ENCODE measurements at places on chromosomes 2 and 18.

GRCh38 chr18:9115984-9116383 lies 13.5 kb downstream of the NDUFV2 start:
- no peak for DNase-seq

DNA sequence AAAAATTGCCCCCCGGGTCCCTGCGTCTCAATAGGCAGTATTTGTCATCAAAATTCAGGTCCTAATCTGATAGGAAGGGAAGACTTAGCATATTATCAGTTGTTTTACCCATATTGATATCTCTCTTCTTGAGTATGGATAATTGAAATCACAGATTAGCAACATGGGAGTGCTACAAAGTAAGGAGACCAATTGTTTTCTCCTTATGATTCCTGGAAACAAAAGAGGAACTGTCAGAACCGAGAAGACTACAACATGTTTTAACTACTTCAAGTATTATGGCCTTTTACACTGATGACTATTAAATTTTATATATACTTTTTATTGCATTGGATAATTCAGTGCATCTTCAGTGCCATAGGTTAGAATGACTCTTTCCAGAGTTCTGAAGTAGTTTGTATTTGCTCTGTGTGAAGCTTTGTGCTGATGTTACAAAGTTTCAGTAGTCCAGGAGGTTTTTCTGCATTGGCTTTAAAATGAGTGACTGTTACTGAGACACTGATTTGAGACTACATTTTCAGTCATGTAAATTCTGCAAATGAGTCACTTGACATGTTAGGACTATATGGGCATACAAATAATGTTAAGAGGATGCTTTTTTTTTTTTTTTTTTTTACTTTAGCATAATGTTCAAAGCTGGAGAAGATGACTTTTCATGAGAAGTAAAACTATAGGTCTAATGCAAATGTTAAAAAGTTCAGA lies 19.7 kb upstream of the TLK1 start:
- no peak for DNase-seq

GRCh38 chr2:67066782-67067181 lies 330.4 kb upstream of the ETAA1 start:
- DNase-seq = no peak

GRCh38 chr2:53632714-53633113 lies 134.9 kb upstream of the CHAC2 start:
- no peak for DNase-seq

DNA sequence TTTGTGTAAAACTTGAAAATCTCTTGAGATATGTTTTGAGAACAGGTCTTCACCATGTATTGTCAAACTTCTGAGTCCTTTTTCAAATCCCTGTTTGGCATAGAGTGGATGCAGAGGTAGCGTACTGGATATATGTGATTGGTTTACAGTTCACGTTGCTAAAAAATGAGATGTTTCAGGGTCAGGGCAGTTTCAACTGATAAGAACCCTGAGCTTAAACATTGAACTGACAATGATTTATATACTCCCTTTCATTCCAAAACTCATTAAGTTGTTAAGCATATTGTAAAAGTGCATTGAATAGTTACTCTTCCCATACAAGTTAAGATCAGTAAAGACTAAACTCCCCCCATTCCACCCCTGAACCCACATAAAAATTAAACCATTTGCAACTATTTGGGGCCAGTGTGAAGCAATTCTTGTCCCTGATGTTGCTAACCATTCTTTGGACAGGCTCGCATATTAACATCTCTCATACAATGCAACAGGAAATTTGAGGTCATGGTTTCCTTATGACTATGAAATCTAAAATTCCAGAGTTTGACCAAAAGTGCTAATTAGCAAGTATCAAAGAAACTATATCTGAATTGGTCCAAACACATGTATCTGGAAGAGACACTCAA lies 470.9 kb upstream of the ACVR2A start:
- no peak for DNase-seq

DNA sequence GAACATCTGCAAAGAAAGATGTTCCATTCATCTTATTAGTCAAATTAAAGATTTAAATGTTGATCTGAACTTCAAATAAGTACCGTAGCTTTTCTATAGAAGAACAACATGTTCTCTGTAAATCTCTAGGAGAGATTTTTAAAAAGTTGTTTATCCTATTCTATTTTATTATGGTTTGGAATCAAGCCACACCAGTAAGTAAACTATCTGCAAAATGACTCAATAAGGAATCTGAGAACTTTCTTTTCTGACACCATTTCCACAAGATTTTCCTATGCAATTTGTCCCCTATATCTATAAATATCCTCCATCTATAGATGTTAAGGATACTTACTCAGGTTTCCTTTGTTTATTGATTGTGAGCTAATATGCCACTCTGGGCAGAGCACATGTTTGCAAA lies 736.6 kb downstream of the CBLN2 start:
- no peak for DNase-seq

DNA sequence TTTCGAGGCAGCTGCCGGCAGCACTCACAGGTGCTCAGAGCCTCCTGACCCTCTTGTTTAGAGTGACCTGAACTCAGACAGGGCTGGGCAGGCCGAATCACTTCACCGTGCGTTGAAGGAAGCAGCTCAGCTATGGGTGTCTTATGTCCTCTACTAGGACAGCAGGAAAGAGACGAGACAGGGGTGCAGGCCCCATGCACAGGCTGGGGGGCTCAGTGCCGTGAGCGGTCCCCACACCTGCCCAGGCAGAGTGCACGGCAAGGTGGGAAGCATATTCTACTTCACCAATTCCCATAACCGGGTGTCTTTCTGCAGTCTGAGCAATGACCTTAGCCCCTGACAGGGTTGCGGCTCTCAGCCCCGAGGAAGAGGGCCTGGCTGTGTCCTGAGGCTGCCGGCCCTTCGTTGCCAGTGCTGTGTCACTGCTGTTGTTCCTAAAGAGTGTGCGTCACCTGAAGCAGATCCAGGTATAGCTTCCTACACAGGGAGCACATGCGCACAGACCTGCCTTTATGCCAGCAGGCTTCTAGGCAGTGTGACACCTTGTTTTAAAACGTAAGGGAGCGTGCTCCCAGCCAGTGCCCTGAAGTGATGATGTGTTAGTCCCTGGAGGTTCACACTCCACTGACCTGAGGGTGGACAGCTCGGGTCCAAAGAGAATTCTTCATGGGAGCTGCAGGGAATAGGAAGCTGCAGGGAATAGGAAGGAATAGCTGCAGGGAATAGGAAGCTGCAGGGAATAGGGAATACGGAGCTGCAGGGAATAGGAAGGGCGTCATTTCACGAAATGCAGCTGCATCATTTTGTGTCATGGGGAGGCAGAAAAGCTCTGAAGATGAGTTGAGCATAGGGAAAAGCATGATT lies 207.9 kb upstream of the SALL3 start:
- no peak for DNase-seq

- no peak for DNase-seq
These were observed 672.8 kb upstream of the ID2 start for GRCh38 chr2:8009010-8009597.

DNA sequence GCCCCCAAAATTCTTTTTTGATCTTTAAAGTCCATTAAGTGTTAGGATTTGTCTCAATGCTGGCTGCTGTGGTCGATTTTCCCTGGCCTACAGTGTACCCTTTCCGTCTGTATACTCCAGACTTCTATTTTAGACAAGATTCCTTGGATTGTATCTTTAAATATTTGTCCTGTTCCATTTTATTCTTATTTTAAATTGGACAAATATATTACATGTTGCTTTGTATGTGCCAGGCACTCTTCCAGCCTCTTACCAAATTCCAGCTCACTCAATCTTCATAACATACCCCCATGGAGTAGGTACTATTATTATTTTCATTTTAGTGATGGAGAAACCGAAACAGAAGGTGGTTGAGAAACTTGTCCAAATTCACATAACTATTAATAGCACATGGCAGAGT lies 58.1 kb downstream of the VWA3B start:
- no peak for DNase-seq

- no peak for DNase-seq
These were observed 272.0 kb upstream of the DSEL start for GRCh38 chr18:67788310-67789164.

DNA sequence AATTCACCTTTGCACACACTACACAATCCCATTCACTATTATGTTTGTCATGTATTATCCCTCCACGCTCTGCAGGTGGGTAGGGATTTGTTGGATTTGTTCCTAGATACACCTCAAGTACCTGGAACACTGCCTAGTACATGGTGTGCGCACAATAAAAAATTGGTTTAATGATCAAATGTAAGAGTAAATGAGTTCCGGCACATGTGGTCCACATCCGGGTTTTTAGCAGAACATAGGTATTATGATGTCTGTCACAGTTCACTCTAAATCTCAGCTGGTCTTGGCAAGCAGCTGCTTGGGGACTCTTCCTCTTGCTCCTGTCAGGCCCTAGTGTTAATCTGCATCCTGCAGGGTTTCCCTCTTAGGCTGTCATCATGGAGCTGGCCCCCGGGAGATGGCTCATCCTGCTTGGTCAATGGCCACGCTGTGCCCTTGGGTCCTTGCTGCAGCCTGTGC lies 21.8 kb upstream of the IL1R1 start:
- peak; percentile 36 for DNase-seq

DNA sequence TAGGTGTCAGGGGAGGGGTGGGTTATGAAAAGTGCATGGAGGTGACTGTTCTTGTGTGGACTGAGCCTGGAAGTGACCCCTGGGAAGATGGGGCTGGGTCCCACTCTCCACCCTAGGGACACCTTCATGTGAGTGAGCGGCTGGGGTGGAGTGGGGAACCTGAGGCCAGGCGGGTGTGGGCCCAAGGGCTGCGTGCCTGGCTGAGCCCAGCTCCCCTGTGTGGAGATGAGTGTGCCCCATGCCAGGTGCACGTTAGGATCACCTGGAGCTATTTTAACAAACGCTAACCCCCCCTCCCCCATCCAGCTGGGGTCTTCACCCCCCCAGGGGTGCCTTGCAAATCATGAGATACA lies 26.5 kb downstream of the ZAP70 start:
- DNase-seq = no peak

DNA sequence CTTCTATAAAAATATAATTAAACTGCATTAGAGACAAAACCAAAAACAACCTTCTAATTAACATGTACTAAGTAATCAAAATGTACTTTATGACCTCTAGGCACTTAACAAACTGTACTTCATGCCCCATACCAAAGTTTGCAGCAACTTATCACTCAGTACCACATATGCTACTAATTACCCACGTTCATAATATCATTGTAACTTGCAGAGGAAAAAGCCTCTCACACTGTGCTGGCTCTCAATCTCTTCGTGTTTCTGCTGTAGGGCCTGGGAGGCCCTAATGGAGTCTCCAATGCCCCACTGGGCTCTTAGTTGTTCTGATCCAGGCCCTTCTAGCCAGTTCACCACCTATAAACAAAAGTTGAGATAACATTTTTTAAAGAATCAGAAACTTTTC lies 82.1 kb upstream of the CCDC141 start:
- no peak for DNase-seq

DNA sequence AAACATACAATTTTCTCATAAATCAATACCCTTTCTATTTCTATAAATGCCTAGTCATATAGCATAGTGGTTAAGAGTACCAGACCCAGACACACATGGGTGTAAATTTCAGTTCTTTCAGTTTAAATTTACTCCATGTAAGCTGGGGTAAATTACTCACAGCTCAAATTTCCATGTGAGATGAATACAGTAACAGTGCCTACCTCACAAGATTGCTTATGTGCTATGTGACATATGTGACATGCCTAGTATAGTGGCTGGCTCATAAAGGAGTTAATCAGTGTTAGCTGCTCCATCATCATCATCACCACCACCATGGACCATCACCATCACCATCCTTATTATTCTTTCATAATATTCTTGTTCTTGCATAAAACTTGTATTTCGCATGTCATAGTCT lies 61.6 kb upstream of the CD302 start:
- DNase-seq = no peak

- no peak for DNase-seq
These were observed 40.2 kb downstream of the CCBE1 start for GRCh38 chr18:59657012-59657411.

DNA sequence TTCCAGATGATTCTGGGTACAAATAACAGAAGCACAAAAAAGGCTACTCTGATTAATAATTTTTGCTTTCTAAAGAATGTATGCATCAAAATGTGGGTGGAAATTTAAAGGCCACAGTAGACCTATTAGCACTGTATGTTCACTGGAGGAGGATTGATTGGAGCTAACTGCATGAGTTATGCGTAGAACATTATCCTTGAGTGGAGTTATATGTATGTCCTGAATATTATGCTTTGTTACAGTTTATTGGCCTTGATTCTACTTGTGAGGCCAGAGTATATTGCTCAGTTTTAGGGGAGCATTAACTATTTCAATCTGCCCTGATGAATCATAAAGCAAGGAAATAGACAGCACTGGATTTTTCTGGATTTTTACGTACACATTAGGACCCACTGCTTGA lies 87.9 kb downstream of the CDCA7 start:
- no peak for DNase-seq

DNA sequence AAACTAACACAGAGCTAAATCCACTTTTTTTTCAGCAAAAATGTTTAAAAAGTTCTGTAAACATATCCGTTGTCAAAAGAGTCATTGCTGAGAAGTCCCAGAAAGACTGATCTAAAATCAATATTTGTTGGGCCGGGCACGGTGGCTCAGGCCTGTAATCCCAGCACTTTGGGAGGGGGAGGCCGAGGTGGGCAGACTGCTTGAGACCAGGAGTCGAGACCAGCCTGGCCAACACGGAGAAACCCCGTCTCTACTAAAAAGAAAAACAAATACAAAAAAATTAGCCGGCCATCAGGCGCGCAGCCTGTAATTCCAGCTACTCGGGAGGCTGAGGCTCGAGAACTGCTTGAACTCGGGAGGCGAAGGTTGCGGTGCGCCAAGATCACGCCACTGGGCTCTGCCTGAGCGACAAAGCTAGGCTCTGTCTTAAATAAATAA lies 1.4 kb downstream of the OLA1 start:
- DNase-seq = no peak

- DNase-seq = no peak
These were observed 16.6 kb upstream of the HRH4 start for GRCh38 chr18:24443870-24444269.

DNA sequence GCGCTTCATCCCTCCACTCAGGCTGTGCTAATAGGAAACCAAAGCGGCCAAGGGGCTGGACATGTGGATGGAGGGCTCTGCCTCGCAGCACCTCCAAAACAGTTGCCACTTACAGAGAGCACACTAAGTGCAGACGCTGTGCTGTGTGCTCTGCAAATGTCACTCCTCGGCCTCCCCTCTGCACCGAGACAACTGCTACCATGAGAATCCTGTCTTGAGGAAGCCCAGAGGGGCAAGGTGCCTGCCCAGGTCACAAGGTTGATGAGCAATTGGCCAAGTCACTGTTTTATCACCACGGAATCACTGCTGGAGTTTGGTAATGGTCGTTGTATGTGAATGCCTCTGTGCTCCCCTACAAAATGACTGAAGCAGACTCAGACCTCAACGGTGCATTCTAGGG lies 132.2 kb downstream of the SEPTIN10 start:
- no peak for DNase-seq

DNA sequence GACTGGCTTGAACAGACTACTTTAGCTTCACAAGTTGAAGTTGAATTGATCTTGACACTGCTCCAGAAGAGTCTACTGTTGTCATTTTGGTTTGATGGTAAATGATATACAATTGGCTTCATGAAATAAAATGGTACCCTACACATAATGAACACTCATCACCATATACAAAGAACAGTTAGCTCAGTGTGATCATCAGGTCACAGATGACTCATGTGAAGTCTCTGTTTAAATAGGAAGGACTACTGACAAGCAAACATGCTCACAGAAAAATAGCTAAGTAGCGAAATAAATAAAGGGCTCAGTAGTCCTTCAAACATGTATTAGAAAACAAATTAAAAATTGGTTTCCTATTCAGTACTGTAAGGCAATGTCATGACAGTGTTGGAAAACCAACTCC lies 96.2 kb downstream of the MEIS1 start:
- DNase-seq = no peak

GRCh38 chr18:37778417-37779165 lies 213.0 kb upstream of the CELF4 start:
- peak; percentile 22 for DNase-seq
